ENCODE measurements at places on chromosomes 3 and 15.
A peak's percentile ranks its signal among the peaks of the same experiment; 100 is the strongest.

- no peak for DNase-seq
Measured at GRCh38 chr3:4321732-4322131, 18.6 kb downstream of the SETMAR start.

GRCh38 chr3:185342459-185343174 lies 20.3 kb upstream of the MAP3K13 start:
- DNase-seq, result no peak

DNA sequence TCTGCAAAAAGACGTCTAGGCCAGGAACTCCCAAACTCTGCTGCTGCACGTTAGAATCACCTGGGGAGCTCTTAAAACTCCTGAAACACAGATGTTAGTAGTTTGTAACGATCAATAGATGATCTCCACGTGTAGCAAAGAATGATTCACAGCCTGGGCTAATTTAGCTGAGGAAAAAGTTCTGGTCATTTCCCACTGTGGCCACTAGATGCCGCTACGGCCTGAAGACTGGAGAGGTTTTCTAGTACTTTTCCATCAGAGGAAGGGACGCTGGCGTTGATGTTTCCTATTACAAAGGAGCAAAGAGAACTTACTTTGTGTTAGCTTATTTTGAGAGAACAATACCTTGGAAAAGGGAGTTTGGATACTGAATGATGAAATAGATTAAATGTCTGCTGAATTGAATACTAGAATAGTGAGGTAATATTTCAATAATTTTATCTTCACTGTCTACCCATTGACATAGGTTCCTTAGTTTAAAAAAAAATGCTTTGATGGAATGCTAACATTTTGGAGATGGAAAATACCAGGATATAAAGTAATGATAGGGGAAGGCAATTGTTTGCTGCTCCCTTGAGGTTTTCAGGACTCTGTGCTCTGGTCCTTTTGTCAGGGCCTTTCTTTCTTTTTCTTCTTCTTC lies 159.1 kb downstream of the P3H2 start:
- DNase-seq, result peak; percentile 86

DNA sequence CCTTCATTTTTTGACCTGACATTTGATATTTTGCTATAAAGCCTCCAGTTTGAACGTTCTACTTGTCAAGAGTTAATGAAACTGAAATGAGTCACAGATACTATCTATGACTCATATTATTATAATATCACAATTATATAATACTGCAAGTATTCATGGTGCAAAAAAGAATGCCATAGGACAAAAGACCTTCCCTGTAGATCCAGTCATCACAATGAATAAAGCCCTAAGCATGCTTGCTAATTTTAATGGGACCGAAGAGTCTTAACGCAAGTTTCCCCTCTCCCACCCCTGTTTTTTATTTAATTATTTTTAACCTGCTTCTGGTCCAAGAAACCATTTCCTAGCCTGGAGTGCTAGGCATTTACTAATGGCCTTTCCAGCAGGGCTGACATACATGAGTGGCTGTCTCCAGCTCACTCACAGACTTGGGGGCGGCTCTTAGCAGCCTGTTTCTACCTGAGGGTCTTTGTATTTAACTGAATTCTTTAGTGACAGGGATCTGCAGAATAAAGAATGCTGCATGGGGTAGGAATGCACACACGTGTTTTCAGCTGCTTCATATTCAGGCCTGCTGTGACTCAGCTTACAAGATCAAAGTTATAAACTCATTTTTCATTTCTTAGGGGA lies 61.2 kb downstream of the THBS1 start:
- no peak for DNase-seq

GRCh38 chr3:78517965-78518364 lies 1249.8 kb downstream of the ROBO1 start:
- DNase-seq, result no peak

- no peak for DNase-seq
Measured at GRCh38 chr15:80689716-80690115, 5.4 kb upstream of the ABHD17C start.

- no peak for DNase-seq
Measured at GRCh38 chr3:55702822-55703221, 215.7 kb upstream of the WNT5A start.

DNA sequence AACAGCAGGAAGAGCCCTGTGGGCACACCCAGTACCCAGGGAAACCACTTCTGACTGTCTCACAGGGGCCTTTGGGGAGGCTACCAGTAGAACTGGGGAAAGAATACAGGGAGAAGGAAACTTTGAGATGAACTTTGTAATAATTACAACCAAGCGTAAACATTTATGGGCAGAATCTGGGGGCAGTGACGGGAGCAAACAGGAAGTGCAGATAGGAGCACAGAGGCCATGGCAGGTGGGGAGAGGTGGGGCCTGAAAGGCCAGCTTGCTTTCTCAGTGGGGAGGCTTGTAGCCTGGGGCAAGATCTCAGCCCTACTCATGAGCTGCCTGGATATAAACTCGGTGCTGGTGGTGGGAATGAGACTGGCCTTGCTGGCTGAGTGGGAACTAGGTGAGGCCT lies 209.8 kb downstream of the PLCH1 start:
- no peak for DNase-seq

GRCh38 chr3:190595179-190595795 lies 81.4 kb downstream of the IL1RAP start:
- DNase-seq, result no peak

- DNase-seq, result no peak
Measured at GRCh38 chr15:39889601-39890000, 30.5 kb downstream of the GPR176 start.

DNA sequence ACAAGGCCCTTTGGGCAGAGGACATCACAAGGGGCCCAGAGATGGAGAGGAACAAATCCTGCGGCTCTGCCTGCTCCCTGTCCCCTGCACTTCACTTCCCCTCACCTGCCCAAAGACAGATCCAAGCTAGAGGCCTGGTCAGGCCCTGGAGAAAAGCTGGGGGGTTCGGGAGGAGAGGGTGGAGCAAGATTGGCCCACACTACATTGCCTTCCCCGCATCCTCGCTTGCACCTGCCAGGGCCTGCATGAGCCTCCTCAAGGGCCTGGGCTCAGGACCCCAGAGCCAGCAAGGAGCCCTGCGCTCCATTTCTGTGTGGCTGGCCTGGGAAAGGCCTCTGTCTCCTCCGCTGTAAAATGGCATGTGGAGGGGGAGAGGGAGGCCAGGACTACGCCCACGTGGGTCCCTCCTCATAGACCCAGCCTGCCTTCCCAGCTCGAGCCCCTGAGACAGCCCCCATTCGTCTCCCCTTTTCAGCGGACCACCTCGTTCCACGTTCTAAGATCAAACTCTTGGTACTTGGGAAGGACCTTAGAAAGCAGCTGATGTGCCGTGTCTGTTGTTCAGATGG lies 106.0 kb downstream of the HMG20A start:
- DNase-seq, result no peak

GRCh38 chr3:63338351-63338750 lies 60.2 kb downstream of the SYNPR start:
- no peak for DNase-seq
